ENCODE measurements at places on chromosomes 1 and 21.

GRCh38 chr1:37759451-37759850 lies 5.5 kb downstream of the EPHA10 start:
- no peak for DNase-seq

GRCh38 chr1:45331436-45332345 lies 5.0 kb downstream of the HPDL start:
- DNase-seq: no peak

DNA sequence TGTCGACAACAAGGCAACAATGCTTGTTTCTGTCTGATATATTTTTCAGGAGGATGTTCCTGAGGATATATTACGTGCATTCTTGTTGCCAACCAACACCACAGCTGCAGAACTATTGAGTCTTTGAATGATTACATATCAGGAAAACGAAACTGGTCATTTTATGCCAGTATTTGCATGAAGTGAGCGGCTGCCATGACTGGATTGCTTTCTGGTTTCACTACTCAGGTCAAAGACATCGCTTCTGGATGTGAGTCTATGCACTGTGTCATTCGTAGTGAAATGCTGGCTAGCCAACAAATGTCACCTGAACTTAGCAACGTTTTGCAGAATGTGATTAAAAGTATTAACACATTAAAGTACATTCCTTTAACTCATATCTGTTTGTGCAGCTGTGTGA lies 35.8 kb upstream of the OLFM3 start:
- DNase-seq: no peak

GRCh38 chr1:67317803-67318202 lies 10.1 kb downstream of the IL12RB2 start:
- DNase-seq: no peak

GRCh38 chr1:54883349-54884102 lies 3.5 kb downstream of the DHCR24 start:
- DNase-seq: no peak

- DNase-seq: no peak
These were observed 154.7 kb upstream of the KCNK2 start for GRCh38 chr1:214927796-214928195.

DNA sequence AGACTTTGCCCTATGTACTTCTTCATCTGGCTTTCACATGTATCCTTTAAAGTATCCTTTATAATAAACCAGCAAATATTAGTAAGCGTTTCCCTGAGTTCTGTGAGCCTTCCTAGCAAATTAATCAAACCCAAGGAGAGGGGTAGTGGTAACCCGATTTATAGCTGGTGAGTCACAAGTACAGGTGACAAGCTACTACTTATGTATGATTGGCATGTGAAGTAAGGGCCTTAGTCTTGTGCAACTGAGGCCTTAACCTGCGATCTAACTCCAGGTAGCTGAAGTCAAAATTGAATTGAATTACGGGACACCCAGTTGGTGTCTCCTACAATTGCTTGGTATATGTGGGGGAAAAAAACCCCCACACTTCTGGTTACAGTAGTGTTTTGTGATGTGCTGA lies 26.0 kb downstream of the SLC16A1 start:
- DNase-seq: no peak

DNA sequence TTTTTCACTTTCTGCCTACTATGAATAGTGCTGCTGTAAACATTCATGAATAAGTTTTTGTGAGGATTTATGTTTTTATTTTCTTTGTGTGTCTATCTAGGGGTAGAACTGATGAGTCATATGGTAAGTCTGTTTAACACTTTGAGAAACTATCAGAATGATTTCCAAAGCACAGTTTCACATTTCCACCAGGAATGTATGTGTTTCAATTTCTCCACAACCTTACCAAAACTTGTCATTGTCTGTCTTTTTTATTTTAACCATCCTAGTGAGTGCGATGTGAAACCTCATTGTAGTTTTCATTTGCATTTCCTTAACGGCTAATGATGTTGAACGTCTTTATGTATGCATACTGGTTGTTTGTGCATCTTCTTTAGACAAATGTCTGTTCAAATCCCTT lies 23.5 kb downstream of the RNASEL start:
- no peak for DNase-seq

DNA sequence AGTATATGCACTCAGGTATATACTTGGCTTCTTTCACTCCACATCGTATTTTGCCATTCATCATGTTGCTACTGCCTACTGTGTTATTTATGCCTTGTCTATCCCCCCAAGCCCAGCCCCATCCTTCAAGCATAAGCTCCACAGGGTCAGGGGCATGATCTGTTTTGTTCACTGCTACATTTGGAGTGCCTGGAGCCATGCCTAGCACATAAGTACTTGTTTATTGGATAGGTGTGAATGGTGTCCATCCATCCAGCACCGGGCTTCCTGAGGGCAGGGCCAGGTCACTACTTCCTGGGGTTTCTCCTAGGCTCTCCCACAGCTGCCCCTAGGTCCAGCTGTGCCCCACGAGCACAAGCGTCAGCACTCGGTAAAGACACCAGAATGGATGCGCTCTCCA lies 289.0 kb upstream of the VAMP3 start:
- no peak for DNase-seq

DNA sequence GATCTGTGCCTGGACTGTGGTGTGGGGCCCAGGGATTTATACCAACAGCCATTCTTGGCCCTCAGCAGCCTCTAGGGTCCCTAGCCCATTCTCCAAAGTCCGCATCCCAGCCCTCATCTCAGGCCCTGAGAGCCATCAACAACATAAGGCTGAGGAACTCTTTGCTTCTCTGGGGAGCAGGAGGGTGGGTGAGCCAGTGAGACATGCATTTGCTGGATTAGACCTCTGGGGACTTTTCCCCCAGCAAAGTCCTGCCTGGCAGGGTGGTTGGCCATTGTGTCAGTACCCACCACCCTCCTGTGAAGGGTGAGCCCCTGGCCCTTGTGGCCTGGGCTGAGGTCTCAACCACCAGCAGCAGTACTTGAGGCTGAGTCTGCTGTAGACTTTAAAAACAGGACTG lies 24.2 kb upstream of the FAM20B start:
- DNase-seq: no peak
